ENCODE measurements at places on chromosomes 5 and 9. TPM values are rescaled to one million over a fixed set of nuclear protein-coding genes. Genes with fewer than 3 reads are reported as not detected.

DNA sequence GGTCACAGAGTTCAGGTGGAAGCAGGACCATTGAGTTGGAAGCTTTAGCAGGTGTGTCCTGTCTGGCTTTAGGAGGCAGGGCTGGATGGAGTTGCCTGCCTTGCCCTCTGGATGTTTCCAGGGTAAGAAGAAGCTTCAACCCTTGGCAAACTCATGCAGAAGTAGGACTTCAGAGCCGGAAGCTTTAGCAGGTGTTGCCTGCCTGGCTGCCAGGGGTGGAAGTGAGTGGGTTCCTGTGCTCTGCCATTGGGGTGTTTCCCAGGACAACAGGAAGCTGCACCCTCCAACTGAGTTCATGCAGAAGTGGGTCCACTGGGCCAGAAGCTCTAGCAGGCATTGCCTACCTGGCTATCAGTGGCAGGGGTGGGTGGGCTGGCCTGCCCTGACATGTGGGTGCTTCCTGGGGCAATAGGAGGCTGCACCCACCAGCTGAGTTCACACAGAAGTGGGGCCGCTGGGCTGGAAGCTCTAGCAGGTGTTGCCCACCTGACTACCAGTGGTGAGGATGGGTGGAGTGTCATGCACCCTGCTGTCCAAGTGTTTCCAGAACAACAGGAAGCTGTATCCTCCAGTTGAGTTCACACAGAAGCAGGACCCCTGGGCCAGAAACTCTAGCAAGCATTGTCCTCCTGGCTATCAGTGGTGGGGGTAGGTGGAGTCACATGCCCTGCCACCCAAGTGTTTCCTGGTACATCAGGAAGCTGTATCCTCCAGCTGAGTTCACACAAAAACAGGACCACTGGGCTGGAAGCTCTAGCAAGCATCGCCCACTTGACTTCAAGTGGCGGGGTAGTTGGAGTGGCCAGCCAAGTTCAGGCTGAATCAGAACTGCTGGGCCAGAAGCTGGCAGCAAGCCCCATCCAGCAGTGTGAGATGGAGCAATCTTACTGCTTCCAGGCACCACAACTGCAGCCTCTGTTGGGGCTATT, 24.6 kb downstream of the LOX start:
- no peaks in the 10 kb centered on the region for H3K36me3 ChIP-seq
- H3K27me3 ChIP-seq: no peaks in the 10 kb centered on the region
- no peaks in the 10 kb centered on the region for H3K4me1 ChIP-seq
- H3K27ac ChIP-seq: no peak overlapping the region

GRCh38 chr5:64164166-64164565, 1.5 kb upstream of the RNF180 start:
- no peaks in the 10 kb centered on the region for H3K27me3 ChIP-seq
- H3K4me1 ChIP-seq: no peaks in the 10 kb centered on the region
- no peak overlapping the region for H3K27ac ChIP-seq
- no peaks in the 10 kb centered on the region for H3K36me3 ChIP-seq

PDCD1LG2 gene
- total RNA-seq: 3.6 TPM

DNA sequence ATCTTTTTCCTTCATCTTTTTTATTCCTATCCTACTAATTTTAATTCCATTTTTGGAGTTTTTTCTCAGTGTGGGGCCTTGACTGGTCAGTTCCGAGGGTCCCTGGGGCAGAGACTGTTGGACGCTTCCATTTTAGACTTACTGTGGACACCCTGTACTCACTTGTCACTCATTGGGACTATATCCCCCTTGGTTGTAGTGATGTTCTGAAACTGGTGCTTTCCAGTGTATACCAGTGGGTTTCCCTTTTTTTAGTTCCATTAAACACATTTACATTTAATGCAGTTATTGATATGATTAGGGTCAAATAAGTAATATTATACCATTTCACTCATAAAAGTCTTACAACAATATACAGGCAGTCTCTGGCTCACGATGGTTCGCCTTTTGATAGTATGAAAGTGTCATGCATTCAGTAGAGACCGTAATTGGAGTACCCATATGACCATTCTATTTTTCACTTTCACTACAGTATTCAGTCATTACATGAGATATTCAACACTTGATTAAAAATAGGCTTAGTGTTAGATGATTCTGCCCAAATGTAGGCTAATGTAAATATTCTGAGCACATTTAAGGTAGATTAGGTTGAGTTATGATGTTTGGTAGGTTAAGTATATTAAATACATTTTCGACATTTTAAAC, 46.0 kb downstream of the CNOT6 start:
- H3K4me1 ChIP-seq: no peaks in the 10 kb centered on the region
- DNase-seq: no peak
- no peak overlapping the region for H3K27ac ChIP-seq
- no peaks in the 10 kb centered on the region for H3K36me3 ChIP-seq
- H3K4me3 ChIP-seq: no peak overlapping the region
- no peaks in the 10 kb centered on the region for H3K27me3 ChIP-seq

DNA sequence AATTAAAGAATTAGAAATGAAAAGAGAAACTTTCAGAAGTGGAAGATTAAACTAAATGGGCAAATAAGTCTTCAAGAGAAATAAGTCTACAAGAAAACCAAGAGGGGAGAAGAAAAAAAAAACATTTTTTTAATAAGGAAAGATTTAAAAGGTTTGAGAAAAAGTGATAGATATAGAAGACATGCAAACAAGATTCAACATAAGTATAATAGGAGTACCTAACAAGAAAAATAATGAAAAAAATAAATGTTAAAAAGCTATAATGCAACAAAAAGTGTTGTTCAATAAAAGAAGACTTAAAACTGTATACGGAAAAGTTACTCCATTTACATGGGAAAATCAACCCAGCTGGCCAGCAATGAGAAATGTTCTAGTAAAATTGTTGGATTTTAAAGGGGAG, 42.6 kb downstream of the PTPDC1 start:
- H3K27me3 ChIP-seq: no peaks in the 10 kb centered on the region
- H3K36me3 ChIP-seq: peaks cover 4% of the 10 kb centered on the region
- H3K4me3 ChIP-seq: no peak overlapping the region
- H3K27ac ChIP-seq: no peak overlapping the region
- H3K4me1 ChIP-seq: no peaks in the 10 kb centered on the region
- DNase-seq: no peak

- H3K4me1 ChIP-seq: no peaks in the 10 kb centered on the region
- H3K27ac ChIP-seq: no peak overlapping the region
- peaks cover 5% of the 10 kb centered on the region for H3K36me3 ChIP-seq
Measured at GRCh38 chr5:160616712-160617497, 195.2 kb downstream of the PTTG1 start.

TAL2 gene
- not detected for total RNA-seq

DNA sequence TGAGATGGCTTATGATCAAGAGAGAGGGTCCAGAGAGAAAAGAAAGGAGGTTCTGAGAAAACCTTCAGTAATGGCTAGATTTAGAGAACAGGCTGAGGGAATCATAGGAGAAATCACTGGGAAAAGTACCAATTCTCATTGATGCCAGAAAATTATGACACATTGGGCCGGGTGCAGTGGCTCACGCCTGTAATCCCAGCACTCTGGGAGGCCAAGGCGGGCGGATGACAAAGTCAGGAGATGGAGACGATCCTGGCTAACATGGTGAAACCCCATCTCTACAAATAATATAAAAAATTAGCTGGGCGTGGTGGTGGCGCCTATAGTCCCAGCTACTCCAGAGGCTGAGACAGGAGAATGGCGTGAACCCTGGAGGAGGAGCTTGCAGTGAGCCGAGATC, 29.5 kb upstream of the PLIN2 start:
- H3K4me1 ChIP-seq: peaks cover 20% of the 10 kb centered on the region
- DNase-seq: no peak
- H3K27ac ChIP-seq: no peak overlapping the region
- no peak overlapping the region for H3K4me3 ChIP-seq
- no peaks in the 10 kb centered on the region for H3K36me3 ChIP-seq

DNA sequence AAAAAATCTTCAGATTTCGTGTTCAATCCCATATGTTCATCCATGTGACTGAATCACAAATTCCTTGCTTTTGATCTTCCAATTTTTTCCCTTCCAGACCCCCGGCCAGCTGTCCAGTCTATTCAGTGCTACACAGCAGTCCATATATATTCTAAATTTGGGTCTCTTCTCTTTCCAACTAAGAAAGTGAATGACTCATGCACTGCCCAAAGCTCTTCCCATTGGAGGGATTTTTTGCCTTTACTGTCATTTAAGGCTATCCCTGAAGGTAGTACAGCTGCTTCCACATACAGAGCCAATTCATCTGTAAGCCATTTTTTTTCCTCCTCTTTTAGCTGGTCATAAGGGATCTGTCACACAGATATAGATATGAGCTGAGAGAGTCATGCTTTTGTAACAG, 478.3 kb downstream of the DMRT2 start:
- no peaks in the 10 kb centered on the region for H3K36me3 ChIP-seq
- H3K27me3 ChIP-seq: no peaks in the 10 kb centered on the region
- no peak overlapping the region for H3K27ac ChIP-seq
- no peak overlapping the region for H3K4me3 ChIP-seq

DNA sequence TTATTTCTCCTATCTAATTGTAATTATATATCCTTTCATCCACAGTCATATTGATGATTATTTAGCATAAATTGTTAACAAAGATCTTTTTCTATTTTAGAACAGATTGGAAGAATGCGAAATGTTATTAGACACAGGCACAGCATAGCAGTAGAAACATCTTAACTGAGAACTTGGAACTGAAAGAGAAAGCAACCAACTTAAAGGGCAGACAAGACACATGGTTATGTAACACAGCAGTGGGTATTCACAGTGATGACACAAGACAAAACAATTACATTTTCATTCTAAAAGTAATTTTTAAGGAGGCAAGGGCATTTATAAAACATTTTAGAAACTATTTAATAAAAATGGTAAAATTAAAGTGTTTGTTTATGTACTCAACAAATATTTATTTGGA, 57.7 kb upstream of the MEF2C start:
- no peak for DNase-seq
- H3K27me3 ChIP-seq: no peaks in the 10 kb centered on the region
- H3K27ac ChIP-seq: no peak overlapping the region
- H3K36me3 ChIP-seq: no peaks in the 10 kb centered on the region

PCDHA10 gene
- 0.11 TPM for total RNA-seq

- H3K27ac ChIP-seq: no peak overlapping the region
- H3K4me1 ChIP-seq: no peaks in the 10 kb centered on the region
- H3K36me3 ChIP-seq: no peaks in the 10 kb centered on the region
- H3K27me3 ChIP-seq: no peaks in the 10 kb centered on the region
- no peak overlapping the region for H3K4me3 ChIP-seq
- DNase-seq: no peak
Measured at GRCh38 chr5:57442080-57442839, 40.4 kb downstream of the ACTBL2 start.

DNA sequence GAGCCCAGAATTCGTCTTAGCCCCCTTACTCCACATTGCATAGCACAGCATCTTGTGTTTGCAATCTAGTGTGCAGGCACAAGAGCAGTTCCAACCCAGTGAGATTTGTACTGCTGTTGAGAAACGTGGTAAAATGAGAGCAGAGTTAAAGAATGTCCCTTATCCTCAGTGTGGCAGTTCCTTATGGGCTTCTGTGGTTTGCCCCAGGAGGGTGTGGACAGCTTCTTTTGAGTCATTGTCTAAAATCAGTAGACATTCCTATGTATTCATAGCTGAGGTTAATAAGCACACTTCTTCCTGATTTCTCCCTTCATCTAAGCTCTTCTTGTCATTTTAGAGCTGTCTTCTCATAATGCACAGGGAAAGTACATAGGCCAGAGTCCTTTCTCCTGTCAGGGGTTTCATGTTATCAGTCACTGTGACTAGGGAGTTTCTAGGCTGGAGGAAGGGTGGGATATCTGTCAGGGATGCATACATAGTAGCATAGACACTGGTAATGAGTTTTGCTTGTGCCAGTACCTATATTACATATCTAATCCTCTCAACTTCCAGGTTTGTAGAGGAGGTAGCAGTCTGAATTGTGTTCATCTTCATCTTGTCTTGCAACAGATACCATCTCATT, 2.0 kb upstream of the CAVIN4 start:
- no peak overlapping the region for H3K27ac ChIP-seq
- H3K27me3 ChIP-seq: no peaks in the 10 kb centered on the region
- H3K4me3 ChIP-seq: no peak overlapping the region
- no peaks in the 10 kb centered on the region for H3K4me1 ChIP-seq

CYSTM1 gene
- total RNA-seq: 22.5 TPM

DNA sequence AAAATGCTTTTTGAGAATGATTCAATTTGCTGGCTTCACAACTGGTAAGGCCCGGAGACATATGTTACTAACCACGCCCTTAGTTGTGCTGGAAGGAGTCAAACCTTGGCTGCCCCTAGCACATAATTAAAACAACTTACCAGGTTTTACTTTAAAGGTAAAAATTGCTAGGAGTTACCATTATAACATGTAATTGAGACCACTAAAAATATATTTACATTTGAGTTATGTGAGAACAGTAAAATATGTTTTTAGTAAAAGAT, 435.6 kb upstream of the CDH9 start:
- no peak overlapping the region for H3K27ac ChIP-seq
- no peak for DNase-seq
- H3K4me1 ChIP-seq: no peaks in the 10 kb centered on the region
- H3K36me3 ChIP-seq: no peaks in the 10 kb centered on the region
- H3K4me3 ChIP-seq: no peak overlapping the region

DNA sequence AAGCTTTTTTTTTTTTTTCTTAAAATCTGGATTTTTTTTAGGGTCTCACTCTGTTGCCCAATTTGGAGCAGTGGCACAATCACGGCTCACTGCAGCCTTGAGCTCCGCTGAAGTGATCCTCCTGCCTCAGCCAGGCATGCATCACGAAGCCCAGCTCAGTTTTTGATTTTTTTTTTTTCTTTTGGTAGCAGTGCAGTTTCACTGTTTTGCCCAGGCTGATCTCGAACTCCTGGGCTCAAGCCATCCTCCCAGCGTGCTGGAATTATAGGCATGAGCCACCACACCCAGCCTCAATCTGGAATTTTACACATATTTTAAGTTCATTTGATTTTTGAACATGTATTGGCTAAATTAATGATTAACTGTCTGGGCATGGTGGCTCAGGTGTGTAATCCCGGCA, 36.3 kb downstream of the TRIO start:
- DNase-seq: no peak
- H3K36me3 ChIP-seq: no peaks in the 10 kb centered on the region
- H3K27me3 ChIP-seq: no peaks in the 10 kb centered on the region
- H3K27ac ChIP-seq: peak overlapping the region; percentile 21
- peaks cover 13% of the 10 kb centered on the region for H3K4me1 ChIP-seq

GRCh38 chr9:96040591-96041461, 165.3 kb downstream of the ERCC6L2 start:
- no peaks in the 10 kb centered on the region for H3K36me3 ChIP-seq
- no peak overlapping the region for H3K4me3 ChIP-seq
- DNase-seq: no peak
- H3K27ac ChIP-seq: peak overlapping the region; percentile 63
- H3K27me3 ChIP-seq: no peaks in the 10 kb centered on the region
- no peaks in the 10 kb centered on the region for H3K4me1 ChIP-seq

SPINK1 gene
- not detected for total RNA-seq
